Ascending aorta (tissue), 2 donors: ENCODE measurements at places on chromosomes 12 and 14. TPM values are rescaled to one million over a fixed set of nuclear protein-coding genes. Genes with fewer than 3 reads are reported as not detected.

Gene MRPL52
- total RNA-seq = 6.6 TPM

Gene GRIN2B
- total RNA-seq = 0.11 TPM

Gene SPIC
- total RNA-seq = not detected

Gene PSMB11
- not detected for total RNA-seq

Gene C1QL4
- total RNA-seq = not detected

Gene C12orf50
- not detected for total RNA-seq

DNA sequence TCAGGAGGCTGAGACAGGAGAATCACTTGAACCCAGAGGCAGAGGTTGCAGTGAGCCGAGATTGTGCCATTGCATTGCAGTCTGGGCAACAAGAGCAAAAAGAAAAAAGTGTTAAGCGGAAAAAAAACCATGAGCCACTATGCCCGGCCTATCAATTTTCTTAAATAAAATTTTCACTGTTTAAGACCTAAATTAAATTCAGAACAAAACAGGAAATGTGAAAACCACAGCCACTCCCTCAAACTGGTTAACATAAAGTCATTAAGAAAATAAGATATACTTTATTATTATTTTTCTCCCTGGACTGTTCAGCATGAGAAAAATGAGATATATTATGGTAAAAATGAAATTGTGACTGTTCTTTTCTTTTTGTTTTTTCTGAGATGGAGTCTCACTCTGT is 44.6 kb upstream of the GCH1 start:
- no peaks in the 10 kb centered on the region for H3K27me3 ChIP-seq
- no peaks in the 10 kb centered on the region for H3K36me3 ChIP-seq
- no peaks in the 10 kb centered on the region for H3K4me1 ChIP-seq
- no peak overlapping the region for H3K4me3 ChIP-seq
- no peak for DNase-seq

- peak overlapping the region; percentile 27 for H3K27ac ChIP-seq
- no peak for DNase-seq
- no peaks in the 10 kb centered on the region for H3K4me1 ChIP-seq
- H3K27me3 ChIP-seq = no peaks in the 10 kb centered on the region
- H3K4me3 ChIP-seq = no peak overlapping the region
Observed at GRCh38 chr12:32398181-32398580, 1.2 kb upstream of the FGD4 start.

- no peak overlapping the region for H3K27ac ChIP-seq
- no peaks in the 10 kb centered on the region for H3K36me3 ChIP-seq
- no peak overlapping the region for H3K4me3 ChIP-seq
- H3K27me3 ChIP-seq = no peaks in the 10 kb centered on the region
- no peaks in the 10 kb centered on the region for H3K4me1 ChIP-seq
- DNase-seq = no peak
Observed at GRCh38 chr12:90562671-90563070, 392.3 kb downstream of the CCER1 start.

DNA sequence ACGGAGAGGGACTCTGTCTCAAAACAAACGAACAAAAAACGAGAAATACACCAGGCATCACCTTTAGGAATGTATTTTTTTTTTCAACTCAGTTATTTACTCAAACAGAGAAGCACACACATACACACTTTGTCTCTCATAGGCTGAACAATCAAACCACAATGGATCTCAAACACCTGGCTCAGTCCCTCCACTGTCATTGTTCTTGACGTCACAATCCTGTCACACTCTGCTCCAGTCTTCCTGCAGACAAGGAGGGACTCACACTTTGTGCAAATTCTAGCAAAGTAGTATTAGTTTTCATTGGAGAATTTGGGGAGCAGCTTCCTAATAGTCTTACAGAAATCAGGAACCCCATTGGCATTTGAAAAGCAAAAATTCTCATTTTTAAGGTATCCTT is 727.8 kb downstream of the BCL11B start:
- no peak overlapping the region for H3K27ac ChIP-seq
- no peaks in the 10 kb centered on the region for H3K27me3 ChIP-seq
- H3K4me1 ChIP-seq = no peaks in the 10 kb centered on the region
- no peaks in the 10 kb centered on the region for H3K36me3 ChIP-seq
- no peak for DNase-seq

GRCh38 chr12:124509676-124510300 is 57.6 kb downstream of the NCOR2 start:
- no peak overlapping the region for H3K4me3 ChIP-seq
- peaks cover 59% of the 10 kb centered on the region for H3K4me1 ChIP-seq
- H3K36me3 ChIP-seq = no peaks in the 10 kb centered on the region
- H3K27me3 ChIP-seq = no peaks in the 10 kb centered on the region
- DNase-seq = peak; percentile 73

- no peaks in the 10 kb centered on the region for H3K27me3 ChIP-seq
- DNase-seq = no peak
- H3K4me1 ChIP-seq = no peaks in the 10 kb centered on the region
- no peak overlapping the region for H3K4me3 ChIP-seq
Observed at GRCh38 chr14:43285575-43285974, 1221.5 kb downstream of the FSCB start.

- no peaks in the 10 kb centered on the region for H3K27me3 ChIP-seq
- H3K27ac ChIP-seq = no peak within 1 kb of the TSS
- peak within 1 kb of the TSS; percentile 75 for H3K4me3 ChIP-seq
- H3K4me1 ChIP-seq = no peaks in the 10 kb centered on the region
- H3K36me3 ChIP-seq = no peaks in the 10 kb centered on the region
- peak; percentile 66 for DNase-seq
Observed at GRCh38 chr14:77498120-77498979, at the start of gene ISM2. TSS of gene ISM2 (minus strand) at chr14:77498816. CDS start at chr14:77498793, 23 bp downstream.

DNA sequence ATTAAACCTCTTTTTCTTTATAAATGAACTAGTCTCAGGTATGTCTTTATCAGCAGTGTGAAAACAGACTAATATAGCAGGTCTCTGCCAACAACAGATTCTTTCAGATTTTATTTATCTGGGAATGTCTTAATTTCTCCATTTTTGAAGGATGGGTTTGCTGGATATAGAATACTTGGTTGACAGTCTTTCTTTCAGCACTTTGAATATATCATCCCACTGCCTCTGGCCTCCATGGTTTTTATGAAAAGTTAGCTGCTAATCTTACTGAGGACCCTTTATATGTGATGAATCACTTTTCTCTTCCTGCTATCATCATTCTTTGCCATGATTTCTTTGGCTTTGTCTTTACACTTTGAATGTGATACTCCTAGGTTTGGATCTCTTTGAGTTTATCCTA is 148.0 kb downstream of the ANO6 start:
- H3K27ac ChIP-seq = no peak overlapping the region
- no peak overlapping the region for H3K4me3 ChIP-seq
- H3K27me3 ChIP-seq = no peaks in the 10 kb centered on the region
- peaks cover 2% of the 10 kb centered on the region for H3K4me1 ChIP-seq
- H3K36me3 ChIP-seq = peaks cover 5% of the 10 kb centered on the region
- DNase-seq = no peak

DNA sequence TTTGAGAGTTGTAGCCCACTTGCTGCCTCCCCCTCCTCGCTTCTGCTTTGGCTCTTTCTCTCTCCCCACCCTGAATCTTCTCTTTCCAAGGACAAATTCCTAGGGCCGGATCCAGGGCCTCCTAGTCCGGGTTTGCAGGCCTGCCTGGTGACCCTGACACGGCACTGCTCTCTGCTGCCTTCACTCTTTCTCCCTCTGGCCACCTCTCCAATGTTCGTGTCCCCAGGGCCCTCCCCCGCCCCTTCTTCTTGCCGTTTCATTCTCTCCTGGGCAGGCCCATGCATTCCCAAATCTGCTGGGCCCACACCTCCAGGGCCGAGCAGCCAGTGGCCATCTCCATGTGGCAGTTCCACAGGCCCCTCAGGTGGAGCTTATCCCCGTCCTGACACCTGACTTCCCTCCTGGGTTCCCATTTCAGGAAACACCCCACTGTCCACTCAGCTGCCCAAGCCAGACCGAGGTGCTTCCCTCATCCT is 34.0 kb upstream of the CORO1C start:
- H3K27me3 ChIP-seq = no peaks in the 10 kb centered on the region
- H3K4me1 ChIP-seq = peaks cover 9% of the 10 kb centered on the region
- no peaks in the 10 kb centered on the region for H3K36me3 ChIP-seq
- H3K27ac ChIP-seq = no peak overlapping the region
- H3K4me3 ChIP-seq = no peak overlapping the region
- DNase-seq = no peak

DNA sequence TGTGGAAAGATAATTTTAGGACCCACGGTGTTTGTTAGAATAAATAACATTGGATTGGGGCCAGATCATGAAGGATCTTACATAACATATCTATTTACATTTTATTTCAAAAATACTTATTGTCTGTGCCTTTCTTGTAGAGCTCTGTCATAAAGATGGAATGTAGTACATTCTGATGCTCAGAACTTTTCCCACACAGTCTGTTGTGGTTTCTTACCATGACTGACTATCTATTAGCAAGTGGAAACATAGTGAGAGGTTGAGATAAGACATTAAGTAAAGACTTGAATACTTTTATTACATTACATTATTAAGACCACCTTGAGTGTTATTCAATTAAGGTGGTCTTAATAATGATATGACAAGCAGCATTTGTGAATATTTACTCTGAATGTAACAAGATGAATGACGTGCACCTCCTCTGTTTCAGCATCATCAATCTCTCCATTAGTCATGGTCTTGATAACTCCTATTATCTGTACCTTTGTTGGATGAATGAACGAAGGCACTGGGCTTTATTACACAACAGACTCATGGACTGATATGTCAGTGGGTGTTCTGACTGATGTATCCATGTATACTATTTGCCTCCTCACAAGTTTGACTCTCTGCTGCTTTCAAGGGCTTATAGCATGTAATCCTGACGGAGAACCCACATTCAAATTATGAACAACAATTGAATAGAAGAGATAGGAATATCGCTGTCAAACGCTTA is 883.0 kb upstream of the FLRT2 start:
- no peak overlapping the region for H3K4me3 ChIP-seq
- no peak for DNase-seq
- H3K4me1 ChIP-seq = no peaks in the 10 kb centered on the region
- H3K27ac ChIP-seq = no peak overlapping the region
- no peaks in the 10 kb centered on the region for H3K27me3 ChIP-seq

DNA sequence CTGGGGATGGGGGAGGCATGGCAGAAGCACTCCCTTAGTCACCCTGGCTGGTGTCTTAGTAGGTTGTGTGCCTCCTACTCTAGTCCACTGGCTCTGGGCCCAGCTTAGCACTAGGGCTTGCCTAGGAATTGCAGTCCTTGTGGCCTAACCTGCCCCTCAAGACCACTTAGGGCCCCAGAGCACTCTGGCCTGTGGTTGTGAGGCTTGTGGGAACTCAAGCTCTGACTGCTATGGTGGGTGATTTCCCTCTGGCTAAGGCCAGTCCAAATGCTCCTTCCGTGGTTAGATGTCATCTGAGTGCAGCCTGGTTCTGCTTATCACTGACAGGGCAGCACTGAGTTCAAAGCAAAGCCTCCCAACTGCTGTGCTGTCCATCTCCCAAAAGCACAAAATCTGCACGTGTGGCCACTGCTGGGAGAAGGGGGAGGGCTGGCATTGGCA is 20.2 kb downstream of the FGD4 start:
- H3K4me3 ChIP-seq = no peak overlapping the region
- H3K4me1 ChIP-seq = no peaks in the 10 kb centered on the region
- no peak overlapping the region for H3K27ac ChIP-seq
- no peaks in the 10 kb centered on the region for H3K36me3 ChIP-seq
- no peak for DNase-seq
- H3K27me3 ChIP-seq = no peaks in the 10 kb centered on the region

DNA sequence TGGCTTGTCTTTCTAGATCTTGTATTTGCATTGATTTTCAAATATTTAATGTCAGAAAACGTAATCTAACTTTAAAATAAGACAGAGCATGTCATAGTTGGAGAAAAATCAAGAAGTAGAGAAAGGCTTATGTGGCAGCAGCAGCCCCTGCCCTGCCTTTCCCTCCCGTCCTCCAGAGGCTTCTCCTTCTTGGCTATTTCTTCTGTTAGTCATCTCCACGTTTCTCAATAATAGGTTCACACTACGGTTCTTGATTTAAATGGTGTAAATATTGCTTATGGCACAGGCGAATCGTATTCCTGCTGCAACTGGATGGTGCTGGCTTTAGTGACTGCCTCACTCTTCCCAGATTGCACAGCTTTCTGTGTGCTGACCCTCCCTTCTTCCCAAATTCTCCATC is 42.8 kb downstream of the SLC8B1 start:
- no peak overlapping the region for H3K27ac ChIP-seq
- no peaks in the 10 kb centered on the region for H3K27me3 ChIP-seq
- no peak for DNase-seq

DNA sequence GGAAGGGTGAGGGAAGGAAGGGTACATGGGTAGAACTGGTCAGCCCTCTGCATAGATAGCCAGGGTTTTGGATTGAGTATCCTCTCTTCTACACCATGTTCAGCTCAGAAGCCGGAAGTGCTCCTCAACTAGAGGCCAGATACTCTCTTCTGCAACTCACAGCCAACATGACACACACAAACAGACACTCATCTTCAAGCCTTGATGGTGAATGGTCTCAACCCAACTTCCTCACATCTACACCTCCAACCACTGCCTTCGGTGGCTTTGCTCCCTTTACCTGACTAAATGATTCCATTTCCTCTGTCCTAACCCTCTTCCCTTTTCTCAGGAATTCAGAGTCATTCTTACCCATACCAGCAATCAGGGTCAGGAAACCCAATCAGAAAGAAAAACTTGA is 7.6 kb upstream of the FKBP11 start:
- H3K27me3 ChIP-seq = no peaks in the 10 kb centered on the region
- H3K4me1 ChIP-seq = no peaks in the 10 kb centered on the region
- no peak for DNase-seq
- H3K4me3 ChIP-seq = no peak overlapping the region

GRCh38 chr12:87430444-87430843 is 598.8 kb downstream of the C12orf50 start:
- H3K36me3 ChIP-seq = no peaks in the 10 kb centered on the region
- DNase-seq = no peak
- H3K27ac ChIP-seq = no peak overlapping the region
- H3K4me1 ChIP-seq = no peaks in the 10 kb centered on the region

DNA sequence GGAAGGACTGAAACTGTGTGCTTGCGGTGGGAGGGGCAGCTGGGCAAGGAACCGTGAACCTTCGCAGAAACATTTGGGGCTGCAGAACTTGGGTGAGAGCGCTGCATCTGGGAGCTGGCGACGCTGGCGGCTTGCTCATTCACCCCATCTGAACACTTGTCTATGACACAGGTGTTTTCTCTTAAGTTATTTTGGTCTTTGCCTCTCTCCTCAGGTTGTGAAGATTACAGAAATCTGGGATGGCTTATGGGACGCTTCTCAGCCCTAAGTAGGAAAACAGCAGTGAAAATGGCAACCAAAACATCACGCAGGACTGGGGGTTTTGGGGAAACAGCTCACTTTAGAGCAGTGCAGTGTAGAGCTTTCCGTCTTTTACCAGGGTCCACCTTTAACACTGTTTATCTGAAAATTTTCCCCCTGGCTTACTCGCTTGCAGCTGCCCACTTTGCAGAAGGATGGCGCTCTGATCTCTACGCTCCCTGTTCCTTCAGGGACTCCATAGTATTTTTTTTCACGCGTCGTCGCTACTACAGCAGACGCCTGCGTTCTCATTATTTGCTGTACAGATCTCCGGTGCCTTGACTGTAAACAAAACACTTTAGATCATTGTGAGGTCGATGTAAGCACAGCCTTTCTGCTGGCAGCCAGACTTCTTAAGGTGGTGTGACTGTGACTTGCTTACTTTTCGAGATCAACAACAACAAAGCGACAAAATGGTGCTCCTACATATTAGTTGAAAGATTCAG is 2.7 kb upstream of the CDKN1B start:
- H3K27ac ChIP-seq = peak overlapping the region; percentile 96
- DNase-seq = no peak
- H3K4me3 ChIP-seq = peak overlapping the region; percentile 34
- H3K27me3 ChIP-seq = no peaks in the 10 kb centered on the region
- no peaks in the 10 kb centered on the region for H3K36me3 ChIP-seq
- peaks cover 14% of the 10 kb centered on the region for H3K4me1 ChIP-seq

GRCh38 chr12:466762-467161 is 7.0 kb downstream of the B4GALNT3 start:
- H3K27ac ChIP-seq = peak overlapping the region; percentile 83
- H3K4me3 ChIP-seq = peak overlapping the region; percentile 14
- H3K36me3 ChIP-seq = no peaks in the 10 kb centered on the region
- DNase-seq = peak; percentile 33
- H3K4me1 ChIP-seq = peaks cover 40% of the 10 kb centered on the region
